NB4 (cell line): ENCODE measurements at places on chromosomes 12 and 14.

GRCh38 chr12:26425587-26426260 is 230.4 kb downstream of the SSPN start:
- no peak for DNase-seq

- DNase-seq, result peak; percentile 43
Measured at GRCh38 chr14:69090187-69090789, 62.6 kb downstream of the DCAF5 start.

DNA sequence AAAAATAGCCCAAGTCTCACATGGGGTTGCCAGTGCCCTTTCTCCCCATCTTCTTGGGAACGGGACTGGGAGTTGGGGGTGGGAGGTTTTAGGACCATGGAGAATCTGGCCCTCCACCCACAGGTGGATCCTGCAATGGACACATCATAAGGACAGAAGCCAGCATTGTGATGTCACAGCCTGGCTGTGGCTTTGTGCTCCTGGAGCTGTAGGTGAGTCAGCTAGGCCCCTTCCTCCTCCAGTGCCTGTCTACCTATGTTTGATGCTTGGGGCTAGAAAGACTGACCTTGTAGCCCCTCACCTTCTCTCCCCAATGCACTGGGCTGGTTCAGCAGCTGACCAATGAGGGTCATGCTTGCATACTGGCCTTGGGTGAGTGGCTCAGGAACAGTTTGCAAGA is at the start of gene CCDC197:
Gene CCDC197 (plus strand): TSS at position 220 of the 400 bp plus-strand sequence. CDS start 831 bp downstream, outside the sequence.
- DNase-seq, result no peak

DNA sequence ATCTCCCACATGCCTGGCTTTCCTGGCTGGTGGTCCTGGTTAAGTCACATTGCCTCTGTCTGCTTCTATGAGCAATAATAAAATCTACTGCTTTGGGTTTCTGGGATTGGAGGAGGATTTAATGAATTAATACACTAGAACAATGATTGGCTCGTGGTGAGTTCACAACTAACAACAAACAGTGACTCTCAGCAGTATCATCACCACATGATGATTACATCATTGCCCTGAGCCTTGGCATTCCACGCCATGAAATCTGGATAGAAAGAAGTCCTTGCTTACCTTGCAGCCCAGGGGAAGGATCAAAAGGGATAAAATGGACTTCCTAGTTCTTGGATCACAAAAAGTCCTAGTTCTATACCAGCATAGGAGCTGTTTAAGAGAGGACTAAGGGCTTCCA is 1069.0 kb downstream of the VRK1 start:
- no peak for DNase-seq

DNA sequence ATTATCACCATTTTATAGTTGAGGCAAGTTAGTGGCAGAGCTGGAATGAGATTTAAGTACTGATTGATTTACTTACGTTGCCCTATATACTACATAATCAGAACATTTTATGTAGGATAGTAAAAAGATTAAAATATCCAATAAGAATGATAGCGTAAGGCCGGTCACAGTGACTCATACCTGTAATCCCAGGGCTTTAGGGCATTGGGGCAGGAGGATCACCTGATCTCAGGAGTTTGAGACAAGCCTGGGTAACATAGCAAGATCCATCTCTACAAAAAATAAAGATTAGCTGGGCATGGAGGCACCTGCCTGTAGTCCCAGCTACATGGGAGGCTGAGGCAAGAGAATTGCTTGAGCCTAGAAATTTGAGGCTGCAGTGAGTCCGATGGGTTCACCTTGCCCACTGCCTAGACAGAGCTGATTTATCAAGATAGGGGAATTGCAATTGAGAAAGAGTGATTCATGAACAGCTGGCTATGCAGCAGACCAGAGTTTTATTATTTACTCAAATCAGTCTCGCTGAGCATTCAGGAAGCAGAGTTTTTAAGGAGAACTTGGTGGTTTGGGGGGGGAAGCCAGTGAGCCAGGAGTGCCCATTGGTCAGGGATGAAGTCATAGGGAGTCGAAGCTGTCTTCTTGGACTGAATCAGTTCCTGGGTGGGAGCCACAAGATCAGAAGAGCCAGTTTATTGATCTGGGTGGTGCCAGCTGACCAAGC is 24.7 kb upstream of the SGPP1 start:
- peak; percentile 55 for DNase-seq

- no peak for DNase-seq
Measured at GRCh38 chr14:23518709-23519108, 32.9 kb downstream of the ZFHX2 start.
